ENCODE measurements at places on chromosomes 11 and 22.

GRCh38 chr11:125083312-125084056, 20.4 kb downstream of the SLC37A2 start:
- no peak for DNase-seq

- no peak for DNase-seq
Measured at GRCh38 chr11:78933350-78933749, 358.7 kb upstream of the NARS2 start.

DNA sequence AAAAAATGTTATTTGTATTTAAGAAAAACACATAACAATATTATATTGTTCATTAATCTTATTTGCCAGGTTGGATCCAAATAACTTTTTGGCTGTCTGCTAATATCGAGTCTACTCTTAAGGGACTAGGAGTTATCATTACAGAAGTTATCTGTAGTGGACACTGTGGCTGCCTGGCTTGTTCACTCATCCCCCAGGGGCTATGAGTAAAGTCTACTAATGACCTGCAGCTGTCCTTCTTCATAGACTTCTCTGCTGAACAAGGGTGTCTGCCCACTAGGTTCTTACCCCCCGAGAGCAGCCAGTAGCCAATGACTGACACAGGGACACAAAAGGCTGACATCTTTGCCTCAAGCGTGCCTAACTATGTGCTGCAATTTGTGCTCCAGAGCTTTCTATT, 69.7 kb downstream of the APIP start:
- DNase-seq: no peak

- DNase-seq: no peak
Measured at GRCh38 chr11:35141071-35141470, 2.1 kb downstream of the CD44 start.

DNA sequence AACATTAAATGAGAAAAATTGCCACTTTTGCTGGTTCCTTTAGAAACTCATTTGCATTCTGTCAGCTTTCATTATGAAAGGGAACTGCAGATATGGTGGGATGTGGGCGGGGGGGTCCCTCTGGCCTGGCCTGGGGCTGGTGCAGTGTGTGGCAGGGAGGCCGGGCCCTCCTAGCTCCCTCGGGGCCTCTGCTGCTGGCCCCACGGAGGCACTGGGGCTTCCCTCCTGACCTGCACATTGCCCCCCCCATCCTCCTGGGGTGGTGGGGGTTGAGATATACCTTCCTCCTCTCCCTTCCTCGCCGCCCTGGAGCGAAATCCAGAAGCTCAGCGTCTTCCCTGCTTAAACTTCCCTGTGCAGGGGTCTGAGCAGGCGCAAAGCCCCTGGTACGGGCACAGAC, 1005.9 kb downstream of the BRD1 start:
- no peak for DNase-seq

- DNase-seq: no peak
Measured at GRCh38 chr11:86469491-86470388, 95.1 kb downstream of the CCDC81 start.

DNA sequence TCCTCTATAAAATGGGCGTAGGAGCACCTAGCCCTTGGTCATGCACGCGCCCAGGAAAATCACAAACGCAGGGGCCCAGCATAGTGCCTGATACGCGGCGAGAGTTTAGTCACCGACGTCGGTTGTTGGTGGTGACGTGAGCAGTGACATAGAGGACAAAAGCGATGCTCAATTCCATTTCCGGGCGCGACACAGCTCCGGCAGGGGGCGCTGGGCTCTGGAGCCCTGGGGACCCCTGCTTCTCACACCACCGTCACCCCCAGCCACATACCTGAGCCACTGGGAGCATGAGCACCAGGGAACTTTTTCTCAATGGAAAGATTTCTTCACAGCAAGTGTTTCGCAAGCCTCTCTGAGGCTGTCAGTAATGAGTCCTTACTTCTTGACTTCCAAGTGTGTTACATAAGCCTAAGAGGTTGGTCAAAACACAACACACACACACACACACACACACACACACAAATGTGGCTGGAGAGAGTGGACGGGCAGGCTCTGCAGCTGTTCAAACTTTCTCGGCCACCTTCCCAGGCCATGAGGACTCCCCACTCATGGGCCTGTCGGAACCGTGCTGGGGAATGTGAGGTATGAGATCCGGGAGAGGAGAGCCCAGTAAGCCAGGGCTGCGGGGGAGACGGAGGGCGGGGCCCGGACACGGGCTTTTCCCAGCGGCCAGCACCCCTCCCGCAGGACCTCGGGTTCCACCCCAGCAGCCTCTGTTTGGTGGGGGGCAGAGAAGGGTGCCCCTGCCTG, 36.9 kb upstream of the LINC01488 start:
- peak; percentile 98 for DNase-seq
